Muscle of back (tissue), 13 donors: ENCODE measurements at places on chromosomes 12 and 14.

- peak; percentile 90 for DNase-seq
These were observed 63.3 kb downstream of the CCDC88C start for GRCh38 chr14:91354221-91354916.

DNA sequence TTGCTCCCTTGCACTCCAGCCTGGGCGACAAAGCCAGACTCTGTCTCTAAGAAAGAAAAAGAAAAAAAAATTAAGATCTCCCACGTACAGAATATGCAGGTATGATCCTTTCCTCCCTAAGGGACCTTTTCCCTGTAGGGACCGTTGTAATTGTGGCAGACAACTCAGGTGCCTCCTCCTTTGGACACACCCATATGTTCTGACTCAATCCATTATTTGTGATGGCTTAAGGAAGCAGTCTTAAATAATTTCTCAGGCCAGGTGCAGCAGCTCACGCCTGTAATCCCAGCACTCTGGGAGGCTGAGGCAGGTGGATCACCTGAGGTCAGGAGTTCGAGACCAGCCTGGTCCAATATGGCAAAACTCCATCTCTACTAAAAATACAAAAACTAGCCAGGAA lies 53.1 kb downstream of the TMCC3 start:
- DNase-seq = no peak

- no peak for DNase-seq
These were observed 23.3 kb downstream of the LRTM2 start for GRCh38 chr12:1843641-1844005.

- DNase-seq = peak; percentile 28
These were observed 206.1 kb downstream of the PCNX1 start for GRCh38 chr14:71113376-71113775.

DNA sequence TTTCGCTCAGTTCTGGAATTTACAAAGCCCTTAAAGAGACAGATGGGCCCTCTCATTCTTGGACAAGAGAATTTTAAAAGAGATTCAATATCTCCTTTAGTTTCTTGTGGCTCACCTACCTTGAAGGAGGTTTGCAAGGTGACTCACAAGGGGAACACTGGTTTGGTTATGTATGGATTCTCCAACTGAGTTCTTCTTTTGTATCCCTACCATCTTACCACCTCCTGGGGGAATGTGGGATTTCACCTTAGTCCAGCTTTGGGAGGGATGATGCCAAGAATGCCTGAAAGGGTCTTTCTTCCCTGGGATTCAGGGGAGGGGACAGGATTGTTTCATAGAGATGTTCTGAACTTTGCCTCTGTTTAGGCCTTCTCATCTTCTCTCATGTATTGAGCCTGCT lies 3.7 kb downstream of the PPP4R4 start:
- no peak for DNase-seq

GRCh38 chr12:130162745-130163460 lies 639 bp downstream of the FZD10 start:
- no peak for DNase-seq

DNA sequence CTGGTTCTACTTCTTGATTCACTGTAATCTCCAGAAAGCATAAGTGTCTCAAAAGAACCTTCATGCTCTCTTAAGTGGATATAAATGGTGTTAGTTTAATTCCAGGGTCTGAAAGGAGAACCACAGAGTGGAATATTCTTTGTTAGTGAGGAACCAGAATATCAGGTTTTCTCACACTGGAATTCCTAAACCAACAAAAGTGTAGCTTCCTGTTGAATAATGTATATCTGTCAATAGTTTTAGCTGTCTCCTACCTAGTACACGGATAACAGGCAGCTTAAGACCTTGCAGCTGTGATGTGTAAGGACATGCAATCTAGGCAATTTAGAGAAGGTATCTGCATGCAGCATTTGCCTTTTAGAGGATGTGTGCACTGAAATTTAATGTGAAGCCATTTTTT lies 24.0 kb downstream of the LRIG3 start:
- DNase-seq = no peak

- DNase-seq = no peak
These were observed 41.4 kb downstream of the RAB35 start for GRCh38 chr12:120075034-120075616.

DNA sequence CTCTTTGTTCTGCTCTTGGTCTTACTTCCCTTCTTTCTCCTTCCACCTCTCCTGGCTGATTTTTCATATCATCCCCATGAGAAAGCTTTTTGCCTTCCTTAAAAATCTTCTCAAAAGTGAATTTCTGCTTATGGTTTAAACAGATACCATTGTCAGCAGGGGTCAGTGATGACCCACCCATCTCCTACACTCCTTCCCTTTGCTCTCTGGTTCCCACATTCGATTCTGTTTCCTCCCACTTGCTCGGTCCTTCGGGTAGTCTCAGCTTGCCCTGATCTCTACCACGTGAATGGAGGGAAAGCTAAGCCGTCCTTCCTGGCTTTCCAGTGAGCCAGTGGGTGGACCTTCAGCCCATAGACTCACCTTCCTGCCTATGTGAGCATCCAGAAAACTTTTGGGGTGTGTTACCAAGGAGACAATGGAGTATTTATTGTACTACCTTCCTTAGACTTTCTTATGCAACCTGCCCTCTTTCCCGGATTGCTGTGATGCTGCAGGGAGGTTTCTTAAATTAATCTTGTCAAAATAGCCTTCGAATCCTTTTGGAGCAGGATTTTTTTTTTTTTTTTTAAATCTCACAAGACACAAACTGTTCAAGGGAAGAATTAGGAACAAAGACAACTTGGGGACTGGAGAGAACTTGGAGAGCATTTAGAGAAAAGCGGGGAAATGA lies 306.3 kb downstream of the CACNA1C start:
- peak; percentile 69 for DNase-seq

DNA sequence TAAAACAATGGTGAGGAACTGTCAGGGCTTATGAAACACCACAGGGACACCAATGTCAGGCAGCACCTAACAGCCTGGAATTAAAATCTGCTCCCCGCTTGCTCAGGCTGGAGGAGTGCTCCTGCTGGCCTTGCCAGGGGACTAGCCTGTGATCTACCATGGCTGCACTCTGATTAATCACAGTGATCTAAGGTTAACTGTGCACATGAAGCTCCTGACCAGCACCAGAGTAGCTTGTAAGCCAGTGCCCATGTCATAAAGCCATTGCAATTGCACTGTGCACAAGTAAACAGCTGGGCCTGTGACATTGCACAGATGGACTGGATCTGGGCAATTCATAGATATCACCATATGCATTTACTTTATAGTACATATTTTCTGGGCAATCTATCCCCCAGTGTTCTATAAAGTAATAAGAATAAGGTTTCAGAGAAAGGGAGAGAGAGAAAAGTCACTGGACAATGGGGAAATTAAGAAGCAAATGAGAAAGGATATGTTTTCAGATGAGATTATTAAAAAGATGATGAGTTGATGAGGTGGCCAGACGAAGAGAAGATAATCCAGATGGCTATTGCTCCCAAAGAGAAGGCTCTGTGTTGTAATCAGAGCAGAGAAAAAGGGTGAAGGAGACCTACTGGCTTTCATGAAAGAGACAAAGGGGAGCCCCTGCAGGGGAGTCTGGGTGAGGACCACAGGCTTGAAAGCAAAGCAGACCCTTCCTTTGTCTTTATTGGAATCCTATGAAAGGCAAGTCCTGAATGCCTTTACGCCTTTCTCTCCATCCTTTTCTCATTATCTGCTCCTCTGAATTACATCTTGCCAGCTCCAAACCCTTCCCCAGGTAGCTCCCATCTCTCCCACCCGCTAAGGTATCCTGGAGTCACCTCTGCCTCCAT lies 145.8 kb downstream of the SLC38A6 start:
- DNase-seq = no peak

DNA sequence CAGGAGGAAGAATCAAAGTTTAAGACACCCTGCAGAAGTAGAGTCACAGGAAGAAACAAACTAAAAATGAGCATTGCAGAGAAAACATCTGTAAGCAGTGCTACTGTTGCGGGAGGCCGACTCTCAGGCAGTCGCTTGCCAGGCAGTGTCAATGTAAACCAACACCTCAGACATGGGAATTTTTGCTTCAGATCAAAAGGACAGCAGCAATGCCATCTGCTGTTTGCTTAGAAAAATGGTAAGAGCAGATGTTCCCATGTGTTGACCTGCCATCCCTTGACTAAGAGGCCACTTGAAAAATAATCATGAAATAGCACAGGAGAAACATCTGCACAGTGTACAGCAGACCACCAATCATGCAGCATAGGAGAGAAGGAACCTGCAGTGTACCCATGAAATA lies 196.6 kb downstream of the SLC25A21 start:
- no peak for DNase-seq

- DNase-seq = no peak
These were observed 58.1 kb downstream of the HSP90AA1 start for GRCh38 chr14:102028733-102029132.
